ENCODE measurements at places on chromosomes 4 and X.

- no peak for DNase-seq
Observed at GRCh38 chrX:9295551-9295950, 169.3 kb upstream of the TBL1X start.

- no peak for DNase-seq
Observed at GRCh38 chrX:960821-961220, 251.6 kb downstream of the CRLF2 start.

DNA sequence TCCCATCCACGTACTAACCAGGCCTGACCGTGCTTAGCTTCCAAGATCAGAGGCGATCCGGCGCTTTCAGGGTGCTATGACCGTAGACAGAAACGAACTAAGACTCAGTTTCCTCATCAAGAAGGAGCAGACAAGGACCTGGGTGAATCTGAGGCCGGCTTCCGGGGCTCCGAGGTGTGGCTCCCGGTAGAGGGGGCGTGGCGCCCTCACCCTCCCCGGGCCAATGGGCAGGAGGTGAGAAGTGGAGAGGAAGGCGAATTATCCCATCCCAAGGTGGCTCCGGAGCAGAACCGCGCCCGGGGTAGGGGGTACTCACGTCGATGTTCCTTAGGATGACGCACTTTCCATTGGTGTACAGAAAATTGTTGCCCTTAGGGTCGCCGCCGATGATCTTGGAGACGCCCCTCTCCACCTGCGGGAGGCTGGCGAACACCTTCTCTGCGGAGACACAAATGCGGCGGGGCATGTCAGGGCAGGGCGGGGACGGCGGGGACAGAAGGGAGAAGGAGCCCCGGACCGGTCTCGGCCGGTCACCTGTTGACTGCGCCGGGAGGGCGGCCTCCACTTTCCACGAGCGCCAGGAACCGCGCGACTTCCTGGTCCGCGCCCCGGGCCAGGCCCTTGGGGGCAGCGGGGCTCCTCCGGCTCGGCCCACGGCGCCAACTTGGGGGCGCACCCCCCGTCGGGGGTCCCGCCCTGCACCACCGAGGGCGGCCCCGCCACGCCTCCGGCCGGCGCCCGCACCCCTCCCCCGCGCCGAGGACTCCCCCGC, 616 bp downstream of the WDR1 start:
- DNase-seq, result peak; percentile 83

GRCh38 chr4:80926446-80926845, 104.1 kb upstream of the BMP3 start:
- no peak for DNase-seq

GRCh38 chr4:13605330-13605729, 22.2 kb downstream of the BOD1L1 start:
- DNase-seq, result no peak

- no peak for DNase-seq
Observed at GRCh38 chr4:153433754-153434105, 32.4 kb upstream of the TMEM131L start.
